ENCODE measurements at places on chromosomes 16 and 17. TPM values are rescaled to one million over a fixed set of nuclear protein-coding genes. Genes with fewer than 3 reads are reported as not detected.

DNA sequence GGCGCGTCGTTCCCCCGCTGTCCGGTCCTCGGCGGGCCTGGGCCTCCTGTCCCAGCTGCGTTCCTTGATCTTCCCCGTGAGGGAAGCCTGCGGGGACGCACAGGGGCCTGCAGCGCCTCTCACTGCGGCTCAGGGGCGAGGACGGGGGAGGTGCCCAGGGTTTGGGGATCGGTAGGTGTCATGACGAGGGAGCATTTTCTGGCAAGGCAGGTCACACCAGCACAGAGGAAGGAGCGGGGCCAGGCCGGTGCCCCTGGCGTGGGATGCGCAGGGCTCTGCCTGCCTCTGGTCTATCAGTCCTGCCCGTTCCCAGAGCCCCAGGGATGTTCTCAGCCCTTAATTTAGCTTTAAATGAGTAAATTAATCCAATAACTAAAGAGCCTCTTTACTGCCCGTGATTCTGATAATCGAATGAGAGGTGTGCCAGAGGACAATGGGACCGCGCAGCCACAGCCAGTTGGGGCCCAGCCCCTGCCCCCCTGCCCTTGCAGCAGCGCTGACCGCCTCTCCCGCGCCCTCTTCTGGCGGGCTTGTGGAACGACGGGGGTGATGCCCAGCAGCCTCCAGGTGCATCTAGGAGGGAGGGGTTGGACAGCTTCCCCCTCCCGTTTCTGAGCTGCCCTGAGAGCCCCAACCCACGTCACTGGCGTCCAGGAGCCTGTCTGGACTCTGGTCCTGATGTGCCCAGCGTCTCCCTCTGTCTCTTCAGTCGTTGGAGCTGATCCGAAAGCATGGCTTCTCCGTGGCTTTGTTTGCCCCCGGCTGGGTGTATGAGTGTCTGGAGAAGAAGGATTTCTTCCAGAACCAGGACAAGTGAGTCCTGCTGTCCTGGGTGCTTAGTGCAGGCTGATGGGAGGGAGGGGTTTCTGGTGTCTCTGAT lies 7.9 kb downstream of the ENGASE start:
- DNase-seq: peak; percentile 81

- DNase-seq: no peak
Measured at GRCh38 chr16:54806378-54806777, 124.3 kb upstream of the IRX5 start.

DNA sequence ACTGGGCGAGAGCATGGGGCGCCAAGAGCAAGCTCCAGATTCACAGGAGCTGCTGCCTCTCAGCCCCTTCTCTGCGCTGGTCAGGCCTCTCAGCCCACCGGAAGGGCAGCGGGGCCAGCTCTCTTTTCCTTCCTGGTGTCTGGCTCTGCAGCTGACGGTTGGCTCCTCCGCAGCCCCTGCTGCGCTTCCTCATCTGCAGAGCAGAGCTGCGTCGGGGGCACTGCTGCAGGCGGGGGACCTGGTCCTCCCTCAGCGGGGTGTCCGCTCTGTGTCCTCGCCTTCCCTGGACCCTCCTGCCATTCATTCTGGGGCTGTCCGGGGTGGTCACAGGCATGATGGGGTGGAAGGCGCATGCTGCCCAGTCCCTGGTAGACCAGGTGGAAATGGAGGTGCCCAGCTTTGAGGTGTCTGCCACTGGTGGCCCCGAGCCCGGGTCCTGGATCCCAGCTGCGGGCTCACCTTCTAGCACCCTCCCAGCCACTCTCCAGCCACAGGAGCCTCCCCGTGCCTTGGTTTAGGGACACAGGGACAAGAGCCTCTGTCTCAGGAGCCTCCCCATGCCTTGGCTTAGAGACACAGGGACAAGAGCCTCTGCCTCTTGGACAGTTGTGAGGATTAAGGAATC lies 84.8 kb downstream of the IRF8 start:
- DNase-seq: peak; percentile 74

DNA sequence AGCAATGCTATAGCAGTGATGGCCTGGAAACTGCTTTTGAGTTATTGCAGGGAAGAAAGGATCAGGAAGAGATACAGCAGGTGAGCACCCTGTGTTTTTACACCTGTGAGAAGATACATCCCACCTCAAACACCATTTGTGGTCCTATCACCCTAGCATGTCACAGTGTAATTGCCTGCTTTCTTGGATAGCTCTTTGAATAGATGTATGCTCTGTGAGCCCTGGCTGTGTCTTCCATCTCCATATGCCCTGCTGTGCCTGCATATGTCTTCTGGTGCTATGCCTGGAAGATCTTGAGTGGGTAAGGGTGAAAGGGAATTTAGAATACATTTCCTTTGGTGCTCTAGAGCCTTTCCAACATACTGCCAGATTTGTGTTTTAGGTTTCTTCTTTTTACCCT lies 15.5 kb downstream of the HLF start:
- no peak for DNase-seq

DNA sequence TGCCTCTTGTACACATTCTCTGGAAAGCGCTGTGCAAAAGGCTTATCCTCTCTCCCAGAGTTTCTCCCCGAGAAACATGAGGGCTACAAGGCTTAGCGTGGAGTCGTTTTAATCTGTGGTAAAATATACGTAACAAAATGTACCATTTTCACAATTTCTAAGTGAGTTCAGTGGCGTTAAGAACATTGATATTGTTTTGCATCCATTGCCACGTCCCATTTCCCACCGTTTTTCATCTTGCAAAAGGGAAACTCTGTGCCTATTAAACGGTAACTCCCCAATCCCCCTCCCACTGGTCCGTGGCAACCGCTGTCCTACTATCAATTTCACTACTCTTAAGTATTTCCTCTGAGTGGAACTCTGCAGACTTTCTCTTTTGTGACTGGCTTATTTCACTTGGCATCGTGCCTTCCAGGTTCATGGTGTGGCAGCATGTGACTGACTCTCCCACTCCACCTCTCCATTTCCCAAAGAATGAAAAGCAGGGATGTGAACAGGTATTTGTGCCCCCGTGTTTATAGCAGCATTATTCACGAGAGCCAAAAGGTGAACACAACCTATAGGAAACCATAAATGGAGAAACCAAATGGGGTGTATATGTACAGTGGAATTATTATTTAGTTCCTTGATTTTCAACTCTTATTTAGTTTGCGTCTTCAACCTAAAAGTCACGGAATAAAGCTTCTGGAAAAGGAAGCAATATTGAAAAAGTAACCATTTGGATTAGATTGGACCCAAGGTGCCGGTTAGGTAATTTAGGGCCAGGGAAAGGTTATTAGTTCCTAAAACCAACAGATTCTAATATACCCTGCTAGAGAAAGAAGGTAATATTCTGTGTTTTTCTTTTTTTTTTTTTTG lies 1.1 kb upstream of the USP32 start:
- no peak for DNase-seq

DNA sequence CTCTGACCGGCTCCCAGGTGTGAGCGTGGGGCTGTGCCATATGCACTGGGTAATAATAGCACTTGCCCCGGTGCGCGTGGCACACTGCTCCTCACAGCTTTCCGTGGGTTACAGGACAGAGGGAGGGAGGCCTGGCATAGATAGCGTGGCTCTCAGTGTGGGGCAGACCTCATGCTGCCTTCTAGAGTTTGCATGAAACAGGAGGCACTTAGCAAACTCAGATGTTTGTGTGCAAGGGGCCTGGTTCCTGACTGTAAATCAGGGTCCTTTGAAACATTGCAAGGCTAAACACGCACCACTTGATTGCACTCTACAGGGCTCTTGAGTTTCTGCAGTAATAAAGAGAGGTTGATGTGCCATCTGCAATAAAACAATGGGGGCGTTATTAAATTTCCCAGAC lies 101.7 kb downstream of the RPTOR start:
- no peak for DNase-seq

GRCh38 chr16:19118938-19119431 lies 5.2 kb downstream of the ITPRIPL2 start:
- no peak for DNase-seq

- DNase-seq: no peak
Measured at GRCh38 chr17:72609501-72609900, 483.0 kb downstream of the SLC39A11 start.

GRCh38 chr17:18891541-18891940 lies 33.6 kb downstream of the PRPSAP2 start:
- no peak for DNase-seq

- DNase-seq: no peak
Measured at GRCh38 chr16:47774661-47775060, 313.5 kb downstream of the PHKB start.

- no peak for DNase-seq
Measured at GRCh38 chr17:62048262-62048661, 16.8 kb downstream of the MED13 start.

DNA sequence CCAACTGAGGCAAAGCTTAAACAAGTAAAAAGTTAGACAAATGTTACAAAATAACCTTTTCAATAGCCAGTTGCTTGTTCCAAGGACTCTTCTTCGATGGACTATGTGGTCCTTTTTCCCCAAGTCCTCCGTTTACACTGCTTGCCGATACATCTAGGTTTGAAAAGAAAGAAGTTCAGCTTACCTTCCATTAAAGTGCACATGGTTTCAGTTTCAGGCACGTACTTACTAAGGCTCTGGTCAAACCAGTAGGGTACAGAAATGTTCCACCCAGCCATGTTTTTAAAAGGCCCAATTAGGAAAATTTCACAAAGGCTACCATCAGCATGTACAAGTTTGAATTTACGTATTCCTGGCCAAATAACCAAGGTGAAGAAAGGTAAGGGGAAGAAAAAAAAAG lies 2.1 kb downstream of the SRSF2 start:
- no peak for DNase-seq

DNA sequence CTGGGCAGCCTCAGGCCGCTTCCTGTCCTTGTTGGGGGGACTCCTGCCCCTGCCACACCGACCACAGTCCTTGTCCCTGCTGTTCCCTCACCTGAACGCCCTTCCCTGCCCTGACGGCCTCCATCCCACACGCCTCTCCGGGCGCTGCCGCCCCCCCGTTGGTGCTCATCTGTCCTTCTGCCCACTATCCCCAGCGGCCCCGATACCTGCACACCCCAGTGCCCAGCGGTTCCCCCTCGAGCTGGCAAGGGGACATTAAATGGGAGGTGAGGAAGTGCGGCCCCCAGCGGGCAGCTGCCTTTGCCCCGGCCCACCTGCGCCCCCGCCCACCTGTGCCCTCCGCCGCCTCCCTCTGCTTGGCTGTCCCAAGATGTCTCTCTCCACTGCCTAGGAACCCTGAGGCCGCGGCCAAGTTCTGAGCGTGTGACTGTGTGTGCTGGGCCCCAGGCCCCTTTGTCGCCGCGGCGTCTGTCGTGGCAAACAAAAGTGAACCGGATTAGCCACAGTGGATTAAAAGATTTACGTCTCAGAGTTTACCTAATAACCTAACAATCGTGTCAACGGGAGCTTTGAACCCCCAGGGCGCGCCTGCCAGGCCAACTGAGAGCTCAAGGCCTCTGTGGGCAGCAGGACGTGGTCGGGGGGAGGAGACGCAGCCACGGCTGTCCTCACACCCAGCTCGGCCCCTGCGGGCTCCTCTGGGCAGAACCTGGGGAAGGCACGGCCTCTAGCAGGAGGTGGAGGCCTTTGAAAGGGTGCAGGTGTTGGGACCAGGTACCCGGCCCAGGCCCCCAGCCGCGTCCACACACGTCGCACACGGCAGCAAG lies 7.6 kb upstream of the AXIN1 start:
- no peak for DNase-seq

DNA sequence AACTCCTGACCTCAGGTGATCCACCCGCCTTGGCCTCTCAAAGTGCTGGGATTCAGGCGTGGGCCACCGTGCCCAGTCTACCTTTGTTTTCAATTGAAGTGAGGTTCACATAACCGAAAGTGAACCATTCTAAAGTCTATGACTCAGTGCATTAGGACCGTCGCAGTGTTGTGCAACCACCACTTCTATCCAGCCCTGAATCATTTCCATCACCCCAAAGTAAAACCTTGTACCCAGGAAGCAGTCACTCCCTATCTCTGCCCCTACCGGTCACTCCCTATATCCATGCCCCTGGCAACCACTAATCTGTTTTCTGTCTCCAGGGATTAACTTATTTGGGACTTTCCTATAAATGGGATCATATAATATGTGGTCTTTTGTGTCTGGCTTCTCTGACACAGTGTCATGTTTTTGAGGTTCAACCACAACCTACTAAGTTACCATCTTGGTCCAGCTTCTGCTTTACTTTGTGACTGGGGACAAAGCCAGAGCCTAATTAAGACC lies 28.3 kb upstream of the CDC42EP4 start:
- DNase-seq: peak; percentile 58

Gene CTRB2
- not detected for total RNA-seq

Gene CCDC47
- total RNA-seq: 90.5 TPM

Gene PHF12
- 18.3 TPM for total RNA-seq

Gene AGRP
- total RNA-seq: not detected

Gene HES7
- not detected for total RNA-seq

Gene ASGR1
- total RNA-seq: 0.43 TPM

Gene CES5A
- total RNA-seq: 0.51 TPM

All from Right ventricle myocardium inferior (tissue), 1 donor.